ENCODE measurements at places on chromosomes 3 and 15. TPM values are rescaled to one million over a fixed set of nuclear protein-coding genes. Genes with fewer than 3 reads are reported as not detected.

GRCh38 chr3:124846189-124846588, 41.0 kb downstream of the ITGB5 start:
- no peak overlapping the region for H3K4me3 ChIP-seq
- H3K4me1 ChIP-seq: no peaks in the 10 kb centered on the region
- no peaks in the 10 kb centered on the region for H3K36me3 ChIP-seq

DNA sequence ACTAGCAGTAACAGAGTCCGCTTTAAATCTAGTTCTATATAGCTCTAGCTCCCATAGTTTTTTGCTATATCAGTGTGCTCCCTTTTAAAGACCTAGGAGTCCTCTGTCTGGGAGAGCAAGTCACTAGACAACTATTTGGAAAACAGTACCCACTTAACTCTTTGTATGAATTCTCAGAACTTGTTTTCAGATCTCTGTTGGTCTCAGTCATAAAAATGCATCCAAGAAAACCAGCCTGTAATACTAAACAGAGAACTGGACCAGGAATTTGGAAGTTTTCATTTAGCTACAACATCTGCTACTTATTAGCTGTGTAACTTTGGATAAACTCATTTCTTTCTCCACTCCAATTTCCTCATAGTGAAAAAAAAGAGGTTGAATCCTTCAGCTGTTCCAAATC, 56.9 kb upstream of the C3orf49 start:
- no peak for DNase-seq
- H3K4me1 ChIP-seq: no peaks in the 10 kb centered on the region
- no peak overlapping the region for H3K27ac ChIP-seq
- H3K27me3 ChIP-seq: no peaks in the 10 kb centered on the region
- no peak overlapping the region for H3K4me3 ChIP-seq

GRCh38 chr3:51997935-51998596, 2.4 kb upstream of the RPL29 start:
- no peak overlapping the region for H3K4me3 ChIP-seq
- no peaks in the 10 kb centered on the region for H3K36me3 ChIP-seq
- H3K27me3 ChIP-seq: no peaks in the 10 kb centered on the region
- DNase-seq: no peak

DNA sequence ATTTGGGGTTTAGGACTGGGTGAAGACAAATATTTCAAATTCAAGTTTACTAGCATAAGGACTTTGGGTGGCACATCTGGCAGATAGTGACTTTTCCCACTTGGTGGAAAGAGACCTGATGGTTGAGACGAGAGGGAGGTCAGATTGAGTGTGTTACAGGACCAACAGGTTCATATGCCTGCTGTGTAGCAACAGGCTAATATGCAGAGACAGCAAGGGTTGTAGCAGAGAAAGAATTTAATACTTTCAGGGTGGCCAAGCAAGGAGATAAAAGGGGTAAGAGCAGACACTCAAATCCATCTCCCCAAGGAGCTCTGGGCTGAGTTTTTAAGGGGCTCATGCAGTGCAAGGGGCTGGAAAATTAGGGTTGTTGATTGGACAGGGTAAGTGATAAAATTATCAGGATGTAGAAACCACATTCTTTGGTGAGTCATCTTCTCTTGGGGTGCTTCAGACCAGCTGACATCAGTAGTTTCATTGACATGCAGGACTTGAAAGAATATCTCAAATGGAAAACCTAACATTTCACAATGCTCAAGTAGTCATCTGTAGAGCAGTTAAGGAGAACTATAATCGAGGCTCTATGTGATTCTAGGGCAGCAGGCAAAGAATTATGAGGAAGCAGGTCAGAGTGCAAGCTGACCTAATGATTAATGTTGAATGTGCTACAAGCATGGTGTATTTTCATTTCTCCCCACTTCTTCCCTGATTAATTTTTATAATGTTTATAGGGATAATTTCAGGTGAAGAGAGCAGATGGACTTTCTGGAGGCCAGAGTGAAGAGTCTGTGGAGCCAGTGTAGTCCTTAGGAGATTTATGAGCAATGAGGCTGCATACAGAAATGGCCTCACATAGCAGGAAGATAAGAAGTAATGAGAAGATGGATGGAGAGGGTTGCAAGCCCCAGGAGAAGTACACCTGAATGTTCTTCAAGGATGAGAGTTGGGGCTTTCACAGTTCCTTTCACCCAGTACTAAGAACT, 13.7 kb downstream of the FOXB1 start:
- H3K27me3 ChIP-seq: no peaks in the 10 kb centered on the region
- no peaks in the 10 kb centered on the region for H3K4me1 ChIP-seq
- no peak overlapping the region for H3K27ac ChIP-seq
- no peak overlapping the region for H3K4me3 ChIP-seq
- no peaks in the 10 kb centered on the region for H3K36me3 ChIP-seq
- DNase-seq: no peak

DNA sequence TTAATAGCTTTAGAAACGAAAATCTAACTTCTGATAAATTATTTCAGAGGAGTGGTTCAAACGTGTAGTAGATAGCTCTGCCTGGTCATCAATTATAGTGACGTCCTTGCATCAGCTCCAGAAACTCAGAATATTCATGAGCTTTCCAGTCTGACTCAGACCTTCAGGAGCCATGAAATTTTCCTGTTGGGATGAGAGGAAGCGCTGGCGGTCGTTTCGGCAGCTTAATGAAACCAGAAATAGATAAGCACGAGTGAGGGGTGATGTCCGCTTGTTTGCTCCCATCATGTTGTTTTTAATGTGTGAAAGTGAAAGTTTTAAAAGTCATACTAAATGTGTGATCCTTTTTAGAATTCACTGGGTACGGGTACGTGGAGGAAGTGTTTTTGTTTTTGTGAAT, 141.1 kb downstream of the PGPEP1L start:
- H3K4me1 ChIP-seq: no peaks in the 10 kb centered on the region
- H3K36me3 ChIP-seq: no peaks in the 10 kb centered on the region
- H3K27me3 ChIP-seq: no peaks in the 10 kb centered on the region
- DNase-seq: no peak
- peak overlapping the region; percentile 63 for H3K4me3 ChIP-seq
- H3K27ac ChIP-seq: peak overlapping the region; percentile 54

GRCh38 chr3:182704926-182705325, 88.4 kb upstream of the ATP11B start:
- H3K27me3 ChIP-seq: no peaks in the 10 kb centered on the region
- H3K4me1 ChIP-seq: no peaks in the 10 kb centered on the region
- H3K27ac ChIP-seq: no peak overlapping the region

- H3K36me3 ChIP-seq: no peaks in the 10 kb centered on the region
- no peaks in the 10 kb centered on the region for H3K4me1 ChIP-seq
- no peaks in the 10 kb centered on the region for H3K27me3 ChIP-seq
- no peak overlapping the region for H3K27ac ChIP-seq
- no peak overlapping the region for H3K4me3 ChIP-seq
Observed at GRCh38 chr15:44029003-44029402, 166.1 kb downstream of the FRMD5 start.

DNA sequence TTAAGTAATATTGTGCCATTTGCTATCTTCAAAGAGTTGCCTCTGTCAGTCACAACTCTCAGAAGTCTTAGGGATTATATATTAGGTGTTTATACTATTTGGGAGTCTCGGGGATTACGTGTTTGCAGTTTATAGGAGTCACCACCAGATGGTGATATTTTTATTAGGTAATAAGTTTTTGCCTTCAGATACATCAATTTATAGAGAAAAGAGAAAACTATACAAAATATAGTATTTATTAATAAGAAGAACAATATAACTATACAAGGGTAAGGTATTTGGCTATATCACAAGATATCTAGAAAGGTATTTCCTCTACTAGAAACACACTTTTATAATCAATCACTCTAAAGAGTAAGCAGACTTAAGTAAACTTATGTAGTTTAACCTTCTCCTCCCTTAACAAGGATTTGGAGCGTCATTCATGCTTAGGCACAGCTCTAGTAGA, 10.7 kb upstream of the DHX36 start:
- no peak overlapping the region for H3K27ac ChIP-seq
- no peaks in the 10 kb centered on the region for H3K27me3 ChIP-seq
- no peak overlapping the region for H3K4me3 ChIP-seq
- no peaks in the 10 kb centered on the region for H3K4me1 ChIP-seq
- DNase-seq: no peak

DNA sequence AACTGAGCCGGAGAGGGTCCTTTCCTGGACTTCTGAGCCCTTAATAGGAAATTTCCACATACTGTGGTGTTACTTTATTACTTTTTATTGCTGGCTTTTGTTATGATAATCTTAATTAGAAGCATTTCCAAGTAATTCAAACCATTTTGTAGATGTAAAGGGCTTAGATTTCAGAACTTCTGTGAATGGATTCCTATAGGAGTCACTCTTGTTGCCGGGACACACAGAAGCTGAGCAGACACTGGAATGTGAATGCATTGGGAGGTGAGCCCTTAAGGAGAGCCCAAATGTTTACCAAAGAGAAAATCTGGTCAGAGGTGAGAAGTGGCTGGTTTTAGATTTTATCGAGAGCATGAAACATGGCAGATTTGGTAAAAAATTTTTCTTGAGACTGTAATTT, 87.4 kb downstream of the FNDC3B start:
- peak overlapping the region; percentile 90 for H3K27ac ChIP-seq
- no peak overlapping the region for H3K4me3 ChIP-seq
- peaks cover 9% of the 10 kb centered on the region for H3K4me1 ChIP-seq

GRCh38 chr3:132404276-132404675, 13.0 kb upstream of the DNAJC13 start:
- H3K27me3 ChIP-seq: no peaks in the 10 kb centered on the region
- DNase-seq: no peak
- no peak overlapping the region for H3K27ac ChIP-seq

DNA sequence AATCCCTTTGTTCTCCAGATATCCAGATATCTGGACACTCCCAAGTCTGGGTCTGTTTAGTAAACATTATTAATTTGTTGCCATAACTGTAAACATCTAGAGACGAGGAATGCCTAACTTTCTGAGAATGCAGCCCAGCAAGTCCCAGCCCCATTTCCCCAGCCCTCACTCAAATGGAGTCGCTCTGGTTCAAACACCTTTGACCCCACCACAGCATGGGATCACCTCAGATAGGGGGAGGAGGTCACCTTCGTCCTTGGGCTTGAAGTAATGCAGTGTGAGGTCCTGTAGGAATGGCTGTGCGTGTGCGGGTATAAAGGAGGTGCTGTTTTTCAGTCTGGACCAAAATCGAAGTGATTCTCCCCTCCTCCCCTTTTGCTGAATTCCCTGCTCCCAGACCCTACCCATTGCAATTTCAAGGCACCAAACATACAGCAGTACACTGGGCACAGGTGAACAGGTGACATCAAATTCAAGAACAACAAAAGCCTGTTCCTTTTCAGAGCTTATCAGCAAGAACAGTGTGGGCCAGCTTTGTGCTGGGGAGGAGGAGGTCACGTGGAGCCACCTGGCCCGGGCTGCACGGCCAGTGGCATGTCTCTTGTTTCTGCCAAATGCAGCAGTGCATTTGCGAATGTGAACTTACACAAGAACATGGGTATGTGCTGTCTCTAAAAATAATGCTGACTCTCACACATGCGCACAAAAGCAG, 57.5 kb upstream of the TRPM1 start:
- H3K27ac ChIP-seq: no peak overlapping the region
- H3K4me3 ChIP-seq: no peak overlapping the region
- no peaks in the 10 kb centered on the region for H3K27me3 ChIP-seq
- no peaks in the 10 kb centered on the region for H3K36me3 ChIP-seq

GRCh38 chr3:46545818-46546630, 20.1 kb downstream of the LRRC2 start:
- no peak for DNase-seq
- no peaks in the 10 kb centered on the region for H3K27me3 ChIP-seq
- H3K36me3 ChIP-seq: no peaks in the 10 kb centered on the region
- no peak overlapping the region for H3K4me3 ChIP-seq
- H3K27ac ChIP-seq: no peak overlapping the region

GRCh38 chr3:28940530-28940929, 340.3 kb upstream of the RBMS3 start:
- H3K4me3 ChIP-seq: no peak overlapping the region
- peaks cover 3% of the 10 kb centered on the region for H3K4me1 ChIP-seq
- peak overlapping the region; percentile 50 for H3K27ac ChIP-seq

- no peaks in the 10 kb centered on the region for H3K27me3 ChIP-seq
- no peaks in the 10 kb centered on the region for H3K36me3 ChIP-seq
- no peaks in the 10 kb centered on the region for H3K4me1 ChIP-seq
- H3K27ac ChIP-seq: no peak overlapping the region
Observed at GRCh38 chr3:94417963-94418455, 355.1 kb downstream of the NSUN3 start.

DNA sequence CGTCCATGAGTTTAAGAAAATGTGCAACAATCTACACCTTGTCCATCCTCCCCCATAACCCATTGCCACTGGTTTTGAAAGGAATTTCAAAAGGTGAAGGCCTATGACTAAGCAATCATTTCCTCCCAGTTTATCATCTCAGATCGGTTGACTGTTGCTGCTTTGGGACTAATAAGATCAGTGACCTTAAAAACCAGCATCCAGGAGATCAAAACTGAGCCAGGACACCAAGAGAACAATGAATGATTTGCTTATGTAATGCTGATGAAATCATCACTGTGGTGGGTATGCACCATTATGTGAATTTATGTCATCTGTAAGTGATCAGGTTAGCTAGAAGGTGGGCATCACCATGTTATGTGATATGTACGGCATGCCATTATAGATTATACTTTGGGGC, 195.5 kb downstream of the SSR3 start:
- no peaks in the 10 kb centered on the region for H3K4me1 ChIP-seq
- no peak overlapping the region for H3K4me3 ChIP-seq
- no peak overlapping the region for H3K27ac ChIP-seq

- H3K27ac ChIP-seq: peak overlapping the region; percentile 76
- no peaks in the 10 kb centered on the region for H3K27me3 ChIP-seq
- no peaks in the 10 kb centered on the region for H3K36me3 ChIP-seq
- H3K4me1 ChIP-seq: peaks cover 48% of the 10 kb centered on the region
- no peak for DNase-seq
- H3K4me3 ChIP-seq: peak overlapping the region; percentile 35
Observed at GRCh38 chr3:66450390-66451022, 50.3 kb downstream of the LRIG1 start.

- H3K27ac ChIP-seq: no peak overlapping the region
- DNase-seq: no peak
- no peaks in the 10 kb centered on the region for H3K36me3 ChIP-seq
- no peak overlapping the region for H3K4me3 ChIP-seq
Observed at GRCh38 chr3:101151286-101151913, 158.2 kb upstream of the ABI3BP start.

Gene PRTG
- total RNA-seq: 11.6 TPM

Gene CSTA
- total RNA-seq: 9.1 TPM

Gene PLS1
- 1.6 TPM for total RNA-seq

Gene GORASP1
- 98.8 TPM for total RNA-seq

Gene EOMES
- total RNA-seq: 0.88 TPM

Gene ADCY5
- total RNA-seq: 32.5 TPM

Gene CEMIP
- total RNA-seq: under 0.01 TPM

Gene CAMK2N2
- not detected for total RNA-seq

Gene ZPLD1
- not detected for total RNA-seq

Gene CLDN16
- not detected for total RNA-seq

Gene FOXB1
- total RNA-seq: not detected
